Heart left ventricle (tissue), 16 donors: ENCODE measurements at places on chromosomes 12 and 14. TPM values are rescaled to one million over a fixed set of nuclear protein-coding genes. Genes with fewer than 3 reads are reported as not detected.

DNA sequence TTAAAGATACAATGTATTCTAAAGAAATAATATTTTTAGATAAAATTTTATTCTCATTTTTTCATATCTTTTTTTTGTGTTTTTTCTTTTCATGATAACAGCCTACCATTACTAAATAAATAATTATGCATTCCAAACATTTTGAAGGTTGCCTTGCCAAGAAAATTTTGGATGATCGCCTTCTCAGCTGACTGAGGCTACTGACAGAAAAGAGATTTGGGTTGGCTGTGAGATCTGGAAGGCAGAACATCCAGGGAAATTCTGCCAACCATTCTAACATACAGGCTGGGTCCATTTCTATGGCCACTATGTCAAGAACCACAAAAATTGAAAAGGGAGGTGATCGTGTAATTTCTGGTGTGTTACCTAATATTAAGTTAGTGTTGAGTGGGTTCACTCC, 48.1 kb downstream of the GALNT8 start:
- no peak for DNase-seq

- no peak for DNase-seq
Observed at GRCh38 chr14:78367355-78367754, 197.2 kb downstream of the NRXN3 start.

GRCh38 chr12:124777399-124778372, 86.0 kb downstream of the SCARB1 start:
- no peak for DNase-seq

GLIPR1 gene
- 25.6 TPM for total RNA-seq

ZDHHC22 gene
- 0.12 TPM for total RNA-seq
